ENCODE measurements at places on chromosomes 3 and 15. TPM values are rescaled to one million over a fixed set of nuclear protein-coding genes. Genes with fewer than 3 reads are reported as not detected.

- DNase-seq = no peak
Measured at GRCh38 chr3:34919025-34919424, 720.3 kb upstream of the ARPP21 start.

- no peak for DNase-seq
Measured at GRCh38 chr3:151400341-151400740, 15.8 kb upstream of the P2RY12 start.

DNA sequence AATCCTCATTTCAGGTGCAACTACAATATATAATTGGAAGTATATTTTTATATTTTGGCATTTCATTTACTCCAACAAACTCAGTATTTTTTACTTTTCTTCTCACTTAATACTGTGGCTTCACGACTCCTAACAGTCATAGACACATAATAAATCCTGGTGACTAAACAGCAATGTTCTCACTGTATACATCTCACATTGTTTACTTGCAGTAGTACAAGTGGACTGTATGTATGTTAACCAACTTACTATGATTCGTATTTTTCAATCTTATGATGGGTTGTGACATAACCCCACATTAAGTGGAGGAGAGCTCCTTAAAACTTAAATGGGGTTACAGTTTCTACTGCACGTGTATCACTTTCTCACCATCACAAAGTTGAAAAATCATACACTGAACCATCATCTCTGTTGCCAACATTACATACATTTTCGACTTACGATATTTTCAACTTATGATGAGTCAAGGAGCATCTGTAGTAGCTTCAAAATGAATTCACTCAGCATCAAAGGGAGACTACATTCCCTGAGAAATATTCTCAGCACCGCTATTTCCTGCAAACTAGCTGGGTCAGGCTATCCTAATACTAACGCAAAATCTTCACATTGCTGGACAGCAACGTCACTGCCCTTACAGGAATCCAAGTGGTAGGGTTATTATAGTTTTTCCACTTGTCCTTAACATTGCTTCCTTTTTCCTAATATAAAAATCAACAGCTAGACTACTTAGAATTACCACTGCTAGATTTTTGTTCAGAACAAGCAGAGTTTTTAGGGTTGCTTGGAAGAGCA is 7.3 kb downstream of the ADAM10 start:
- DNase-seq = no peak

- DNase-seq = peak; percentile 50
Measured at GRCh38 chr3:156010829-156011228, 109.5 kb upstream of the KCNAB1 start.

SLC28A2 gene
- not detected for total RNA-seq

- DNase-seq = no peak
Measured at GRCh38 chr15:83102346-83102745, 5.1 kb upstream of the TM6SF1 start.

HTR3E gene
- not detected for total RNA-seq

SH2D7 gene
- not detected for total RNA-seq

DUOXA1 gene
- not detected for total RNA-seq

FBXL2 gene
- total RNA-seq = 4.4 TPM

Data from GM23338 (cell line).